ENCODE measurements at places on chromosomes 16 and 17.
A peak's percentile ranks its signal among the peaks of the same experiment; 100 is the strongest.

- DNase-seq: peak; percentile 93
These were observed 122.4 kb upstream of the NLRP1 start for GRCh38 chr17:5706577-5707210.

DNA sequence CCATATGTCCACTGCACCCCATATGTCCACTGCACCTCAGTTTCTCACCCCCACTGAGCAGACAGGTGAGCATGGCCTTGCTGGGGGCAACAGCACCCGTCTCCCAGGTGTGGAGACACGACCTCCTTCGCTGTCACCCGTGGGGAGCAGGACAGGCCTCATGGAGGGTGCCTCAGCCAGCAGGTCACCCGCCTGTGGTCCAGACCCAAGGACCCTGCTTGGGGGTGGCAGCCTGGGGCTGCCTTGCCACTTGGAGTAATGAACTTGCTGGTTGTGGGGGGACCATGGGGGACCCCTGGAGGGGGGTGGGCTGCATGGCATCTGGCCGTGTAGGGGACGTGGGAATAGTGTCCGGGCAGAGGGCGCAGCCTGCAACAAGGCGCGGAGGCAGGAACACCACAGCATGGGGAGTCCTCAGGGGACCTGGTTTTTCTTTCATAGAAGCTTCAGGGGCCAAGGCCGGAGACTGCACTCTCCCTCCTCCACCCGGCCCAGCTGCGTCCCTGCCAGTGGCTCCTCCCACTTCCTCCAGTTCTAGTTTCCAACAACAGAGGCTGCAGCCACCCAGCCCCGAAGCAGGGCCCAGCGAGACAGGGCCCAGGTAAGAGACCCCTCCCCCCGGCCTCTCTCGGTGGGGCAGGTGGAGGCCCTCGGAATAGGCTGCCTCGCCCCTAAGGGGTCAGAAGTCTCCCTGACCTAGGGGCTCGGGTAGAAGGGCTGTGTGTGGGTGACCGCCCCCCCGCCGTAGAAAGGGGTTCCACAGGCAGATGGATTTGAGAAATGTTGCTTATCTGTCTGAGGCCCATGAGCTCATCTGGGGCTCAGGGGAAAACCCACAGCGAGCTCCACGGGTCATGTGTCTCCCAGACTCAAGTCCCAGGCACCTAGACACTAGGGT lies at the start of gene NHLRC4:
NHLRC4 (plus strand) TSS at position 531 of the 898 bp plus-strand sequence. CDS start 1,043 bp downstream, outside the sequence.
- no peak for DNase-seq

DNA sequence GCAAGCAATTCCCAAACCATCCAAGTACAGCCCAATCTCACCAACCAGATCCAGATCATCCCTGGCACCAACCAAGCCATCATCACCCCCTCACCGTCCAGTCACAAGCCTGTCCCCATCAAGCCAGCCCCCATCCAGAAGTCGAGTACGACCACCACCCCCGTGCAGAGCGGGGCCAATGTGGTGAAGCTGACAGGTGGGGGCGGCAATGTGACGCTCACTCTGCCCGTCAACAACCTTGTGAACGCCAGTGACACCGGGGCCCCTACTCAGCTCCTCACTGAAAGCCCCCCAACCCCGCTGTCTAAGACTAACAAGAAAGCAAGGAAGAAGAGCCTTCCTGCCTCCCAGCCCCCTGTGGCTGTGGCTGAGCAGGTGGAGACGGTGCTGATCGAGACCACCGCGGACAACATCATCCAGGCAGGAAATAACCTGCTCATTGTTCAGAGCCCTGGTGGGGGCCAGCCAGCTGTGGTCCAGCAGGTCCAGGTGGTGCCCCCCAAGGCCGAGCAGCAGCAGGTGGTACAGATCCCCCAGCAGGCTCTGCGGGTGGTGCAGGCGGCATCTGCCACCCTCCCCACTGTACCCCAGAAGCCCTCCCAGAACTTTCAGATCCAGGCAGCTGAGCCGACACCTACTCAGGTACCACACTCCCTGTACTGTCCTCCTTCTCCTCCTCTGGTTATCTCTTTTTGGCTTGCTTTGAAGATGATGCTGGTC lies 20.6 kb downstream of the SP2 start:
- DNase-seq: no peak

- DNase-seq: no peak
These were observed 10.0 kb upstream of the ACSM1 start for GRCh38 chr16:20707461-20707860.

DNA sequence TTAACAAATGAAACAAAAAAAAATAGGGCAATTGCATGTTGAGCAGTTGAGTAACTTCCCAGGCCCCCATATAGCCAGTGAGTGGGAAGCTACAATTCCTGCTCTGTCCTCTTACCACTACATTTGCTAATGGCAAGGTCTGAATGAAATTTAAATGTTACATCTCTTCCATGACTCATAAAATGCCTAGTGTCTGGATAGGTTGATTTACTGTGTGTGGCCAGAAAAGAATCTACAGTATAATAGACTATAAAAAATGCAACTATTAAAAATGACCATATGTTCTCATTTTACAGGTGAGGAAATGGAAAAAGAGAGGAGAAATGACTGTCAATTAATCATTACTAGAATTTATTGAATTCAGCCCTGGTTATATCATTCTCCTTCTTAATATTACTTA lies 1199.3 kb downstream of the CDH11 start:
- no peak for DNase-seq

- peak; percentile 42 for DNase-seq
These were observed 8.0 kb downstream of the ALOX12B start for GRCh38 chr17:8079291-8080207.

GRCh38 chr17:8924595-8924994 lies 40.9 kb downstream of the PIK3R5 start:
- no peak for DNase-seq

DNA sequence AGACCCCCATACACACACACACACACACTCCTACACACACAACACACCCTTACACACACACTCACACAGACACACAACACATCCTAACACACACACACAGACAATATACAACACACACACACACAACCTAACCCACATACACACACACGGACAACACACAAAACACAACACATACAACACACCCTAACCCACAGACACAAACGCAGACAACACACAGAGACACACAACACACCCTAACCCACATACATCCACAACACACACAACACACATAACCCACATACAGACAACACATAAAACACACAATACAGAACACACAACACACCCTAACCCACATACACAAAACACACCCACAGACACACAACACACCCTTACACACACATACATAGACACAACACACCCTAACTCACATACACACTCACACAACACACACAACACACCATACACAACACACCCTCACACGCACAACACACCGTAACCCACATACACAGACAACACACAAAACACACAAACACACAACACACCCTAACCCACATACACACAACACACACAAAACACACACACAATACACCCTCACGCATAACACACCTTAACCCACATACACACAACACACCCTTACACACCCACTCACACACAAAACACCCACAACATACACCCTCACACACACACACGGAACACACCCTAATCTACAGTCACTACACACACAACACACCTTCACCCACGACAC lies 4.4 kb downstream of the ASGR1 start:
- no peak for DNase-seq

- no peak for DNase-seq
These were observed 51.4 kb downstream of the SREBF1 start for GRCh38 chr17:17785407-17785806.

- no peak for DNase-seq
These were observed 15.9 kb upstream of the ZNF629 start for GRCh38 chr16:30802936-30803335.

- DNase-seq: no peak
These were observed 23.4 kb downstream of the WWOX start for GRCh38 chr16:78122774-78123315.

DNA sequence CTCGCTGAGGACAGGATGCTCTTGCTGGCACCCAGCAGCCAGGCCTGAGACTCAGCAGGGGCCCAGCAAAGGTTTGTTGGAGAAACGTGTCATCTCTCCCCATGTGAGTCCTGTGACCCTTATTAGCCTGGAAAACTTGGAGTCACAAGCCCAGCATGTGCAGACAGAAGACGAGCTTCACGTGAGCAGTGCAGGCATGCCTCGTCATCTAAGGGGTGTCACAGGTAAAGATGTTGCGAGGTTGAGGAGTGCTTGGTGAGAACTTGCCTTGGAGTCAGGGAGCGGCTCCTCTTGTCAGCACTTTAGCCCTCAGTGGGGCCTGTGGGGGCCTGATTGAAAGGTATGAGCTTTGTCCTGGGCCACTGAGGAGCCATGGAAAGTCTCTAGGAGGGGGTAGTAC lies 2.1 kb upstream of the CTRL start:
- no peak for DNase-seq

DNA sequence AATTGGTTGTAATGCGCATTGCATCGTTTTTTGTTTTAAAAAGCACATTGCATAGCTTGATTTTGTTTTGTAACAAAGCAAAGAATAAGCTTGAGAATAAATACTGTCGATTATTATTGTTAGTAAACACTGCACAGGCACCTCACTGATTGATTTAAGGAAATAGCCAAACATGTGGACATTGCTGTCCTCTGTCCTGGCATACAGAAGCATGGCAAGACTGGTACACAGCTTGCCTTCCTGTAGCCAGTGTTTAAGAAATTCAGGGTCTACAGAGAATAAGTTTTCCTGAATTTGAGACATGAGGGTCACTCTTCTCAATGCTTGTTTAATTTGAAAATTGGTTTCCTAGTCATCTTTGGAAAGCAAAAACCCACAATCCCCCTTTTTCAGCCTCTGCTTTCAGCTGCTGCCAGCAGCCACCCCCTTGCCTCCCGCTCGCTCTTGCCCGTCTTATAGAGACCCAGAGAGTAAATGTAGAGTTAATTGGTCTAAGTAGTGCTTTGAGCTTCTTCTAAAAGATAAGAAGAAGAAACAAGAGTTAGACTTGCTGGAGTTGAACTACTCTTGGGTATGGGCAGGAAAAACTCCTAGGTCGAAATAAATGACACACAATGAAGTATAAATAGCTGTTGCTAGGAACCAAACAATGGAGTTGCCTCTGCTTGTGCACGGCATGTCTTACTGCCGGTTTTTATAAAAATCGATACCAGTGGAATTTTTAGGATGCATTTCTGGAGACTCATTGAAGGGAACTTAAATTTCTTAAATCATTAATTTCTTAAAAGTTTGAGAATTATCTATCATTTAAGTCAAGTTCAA lies 116.6 kb downstream of the MRTFB start:
- DNase-seq: no peak
